Activated CD4-positive, CD25-positive, alpha-beta regulatory T cell treated with anti-CD3 and anti-CD28 coated beads, Interleukin-2, amount 50 U/mL, for 72 hours (primary cell): ENCODE measurements at places on chromosomes 6 and 20.

DNA sequence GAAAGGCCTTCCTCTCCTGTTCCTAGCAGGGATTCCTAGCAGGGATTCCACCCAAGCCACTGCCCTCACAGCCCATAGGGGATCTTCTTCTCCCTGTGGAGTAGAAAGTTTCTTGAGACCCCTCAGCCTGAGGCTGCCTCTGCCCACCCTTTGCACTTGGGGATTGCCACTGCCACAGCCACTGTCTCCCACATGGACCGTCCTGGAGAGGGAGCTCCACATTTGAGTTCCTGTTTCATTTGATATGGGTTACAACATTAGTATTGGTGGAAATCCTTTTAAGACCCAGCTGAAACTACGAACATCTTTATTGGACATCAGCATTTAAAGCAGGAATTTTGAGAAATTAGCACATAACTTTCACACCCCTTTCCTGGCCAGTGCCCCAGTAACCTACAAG, 25.6 kb downstream of the HLA-G start:
- no peak for DNase-seq

GRCh38 chr6:38168126-38168525, 348.6 kb downstream of the ZFAND3 start:
- DNase-seq = no peak

- DNase-seq = no peak
Measured at GRCh38 chr6:165659945-165660856, 2.8 kb downstream of the PDE10A start.

GRCh38 chr20:61436667-61437279, 184.7 kb downstream of the CDH4 start:
- DNase-seq = no peak

GRCh38 chr6:144185133-144185836, 35.0 kb downstream of the STX11 start:
- no peak for DNase-seq

DNA sequence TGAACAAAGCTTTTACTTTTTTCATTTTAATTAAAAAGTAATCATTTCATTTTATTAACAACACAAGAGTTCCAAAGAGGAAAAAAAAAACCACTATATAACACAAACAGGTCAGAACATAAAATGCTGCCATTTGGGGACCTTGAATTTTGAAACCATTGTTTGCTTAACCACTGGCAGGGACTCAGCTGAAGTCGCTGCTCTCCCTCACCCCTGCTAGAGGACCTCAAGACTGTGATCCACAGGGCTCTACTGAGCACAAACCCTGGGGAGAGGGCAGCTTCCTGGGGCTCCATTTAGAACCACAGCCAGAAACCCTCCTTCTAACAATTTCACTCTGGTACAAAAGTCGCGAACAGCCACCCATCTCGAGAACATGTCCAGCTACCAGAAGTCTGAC, 28.8 kb downstream of the NCOA5 start:
- DNase-seq = no peak

GRCh38 chr6:1708122-1708521, 98.4 kb downstream of the FOXC1 start:
- DNase-seq = no peak

- peak; percentile 30 for DNase-seq
Measured at GRCh38 chr6:166413491-166413951, 30.8 kb upstream of the MPC1 start.

DNA sequence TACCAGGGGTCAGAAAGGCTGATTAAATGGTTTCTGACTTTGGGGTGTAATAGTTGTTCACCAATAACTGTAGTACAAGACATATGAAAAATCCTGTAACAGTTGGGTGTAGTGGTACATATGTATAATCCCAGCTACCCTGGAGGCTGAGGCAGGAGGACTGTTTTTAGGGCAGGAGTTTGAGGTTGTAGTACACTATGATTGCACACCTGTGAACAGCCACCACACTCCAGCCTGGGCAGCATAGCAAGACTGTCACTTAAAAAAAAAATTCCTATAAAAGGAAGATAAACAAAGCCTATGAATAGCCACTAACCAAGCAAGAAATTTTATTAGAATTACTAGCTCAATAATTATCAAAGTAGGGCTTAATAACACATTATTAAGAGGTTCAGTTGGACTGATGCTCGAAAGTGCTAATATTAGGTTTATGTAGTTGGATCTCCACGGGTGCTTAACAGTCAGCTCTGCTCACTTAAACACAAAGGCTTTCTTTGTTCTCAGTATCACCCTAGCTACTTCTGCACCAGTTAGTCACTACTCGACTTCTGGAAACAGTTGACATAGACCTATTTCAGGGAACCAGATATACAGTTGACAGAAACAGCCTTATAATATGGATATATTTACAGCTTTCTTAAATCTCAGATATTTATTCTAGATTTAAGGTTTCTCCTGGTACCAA, 113.0 kb downstream of the MTFR2 start:
- DNase-seq = no peak

DNA sequence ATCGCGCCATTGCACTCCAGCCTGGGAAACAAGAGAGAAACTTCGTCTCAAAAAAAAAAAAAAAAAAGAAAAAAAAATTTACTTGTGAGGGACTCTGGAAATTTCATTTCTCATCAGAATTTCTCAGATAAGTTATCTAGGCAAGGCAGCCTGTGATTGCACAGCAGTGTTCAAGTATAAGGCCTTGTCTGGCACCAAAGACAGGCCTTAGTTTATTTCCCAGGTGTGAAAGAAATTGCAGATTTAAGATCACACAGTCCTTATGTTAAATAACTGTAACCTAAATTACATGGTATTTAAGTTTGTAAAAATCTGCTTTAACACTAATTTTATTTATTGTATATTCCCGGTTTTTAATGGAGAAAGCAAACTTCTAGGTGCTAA, 34.8 kb downstream of the HFE start:
- DNase-seq = no peak

- DNase-seq = peak; percentile 56
Measured at GRCh38 chr20:35767683-35768481, 3.9 kb upstream of the PHF20 start.

- DNase-seq = no peak
Measured at GRCh38 chr6:125346926-125347563, 45.3 kb upstream of the HDDC2 start.

GRCh38 chr6:166643891-166644590, 17.0 kb upstream of the RPS6KA2 start:
- no peak for DNase-seq

DNA sequence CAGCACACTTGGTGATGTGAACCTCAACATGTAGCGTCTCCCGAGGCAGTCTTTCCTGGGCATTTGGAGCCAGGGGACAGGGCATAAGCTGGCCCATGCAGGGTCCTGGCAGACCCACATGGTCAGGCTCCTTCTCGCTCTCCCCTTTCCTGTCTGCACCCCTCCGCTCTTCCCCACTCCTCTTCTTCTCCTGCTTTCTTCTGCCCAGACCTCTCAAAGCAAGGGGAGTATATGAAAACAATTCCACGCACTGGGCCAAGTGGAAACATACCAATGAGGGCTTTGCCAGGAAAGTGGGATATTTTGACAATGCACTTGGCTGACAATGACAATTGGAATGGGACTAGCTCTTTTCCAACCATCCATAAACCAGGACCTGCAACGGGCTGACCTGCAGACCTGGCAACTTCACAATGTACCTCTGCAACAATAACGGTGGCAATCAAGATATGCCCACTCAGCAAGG, 58.9 kb upstream of the TRAF3IP2 start:
- no peak for DNase-seq

- peak; percentile 51 for DNase-seq
Measured at GRCh38 chr20:36836591-36837269, 39.2 kb upstream of the TLDC2 start.

DNA sequence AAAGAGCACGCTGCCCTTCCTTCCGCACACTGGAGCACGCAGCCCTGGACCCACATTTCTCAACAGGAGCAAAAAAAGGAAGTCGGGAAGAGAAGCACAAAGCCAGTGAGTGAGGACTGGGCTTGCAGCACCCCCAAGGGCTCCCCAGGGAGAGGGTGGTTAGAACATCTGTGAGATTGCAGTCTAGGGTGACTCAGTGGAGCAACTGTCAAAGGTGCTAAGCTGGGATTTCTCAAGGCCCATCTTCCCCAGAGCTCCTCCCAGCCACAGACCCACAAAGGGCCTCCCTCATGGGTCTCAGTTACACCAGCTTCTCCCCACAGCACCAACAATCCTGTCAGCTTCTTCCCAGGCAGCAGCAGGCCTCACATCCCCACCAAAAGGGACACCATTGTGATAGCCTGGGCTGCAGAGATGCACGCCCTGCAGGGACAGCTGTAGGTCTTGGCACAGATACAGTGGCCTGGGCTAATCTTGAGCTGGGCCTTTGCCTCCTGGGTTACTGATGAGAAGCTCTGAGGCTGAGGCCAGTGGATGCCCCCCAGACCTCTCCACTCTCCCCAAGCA, 39.6 kb upstream of the CD93 start:
- no peak for DNase-seq

- no peak for DNase-seq
Measured at GRCh38 chr6:105951322-105951721, 134.8 kb upstream of the PRDM1 start.

GRCh38 chr6:53986721-53987521, 124.3 kb upstream of the MLIP start:
- no peak for DNase-seq

- DNase-seq = no peak
Measured at GRCh38 chr20:46580613-46581205, 30.3 kb upstream of the OCSTAMP start.

GRCh38 chr6:225121-225721, 67.1 kb upstream of the DUSP22 start:
- peak; percentile 69 for DNase-seq

DNA sequence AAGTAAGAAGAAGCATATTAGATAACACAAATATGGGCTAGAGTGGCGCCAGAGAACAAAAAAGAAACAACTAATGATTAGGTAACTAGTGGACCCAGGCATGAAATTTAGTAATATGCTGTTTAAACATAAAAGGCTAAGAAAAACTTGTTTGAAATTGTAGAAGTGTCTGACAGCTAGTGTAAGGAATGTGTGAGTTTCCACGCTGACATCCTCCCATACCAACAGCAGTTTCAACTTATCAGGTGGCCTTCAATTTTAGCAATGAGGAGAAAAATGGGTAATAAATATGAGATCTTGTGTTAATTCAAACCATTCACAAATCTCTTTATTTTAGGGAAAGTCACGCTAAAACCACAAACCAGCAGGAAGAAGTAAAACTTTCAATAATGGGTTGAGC, 440.2 kb upstream of the FLRT3 start:
- DNase-seq = no peak

DNA sequence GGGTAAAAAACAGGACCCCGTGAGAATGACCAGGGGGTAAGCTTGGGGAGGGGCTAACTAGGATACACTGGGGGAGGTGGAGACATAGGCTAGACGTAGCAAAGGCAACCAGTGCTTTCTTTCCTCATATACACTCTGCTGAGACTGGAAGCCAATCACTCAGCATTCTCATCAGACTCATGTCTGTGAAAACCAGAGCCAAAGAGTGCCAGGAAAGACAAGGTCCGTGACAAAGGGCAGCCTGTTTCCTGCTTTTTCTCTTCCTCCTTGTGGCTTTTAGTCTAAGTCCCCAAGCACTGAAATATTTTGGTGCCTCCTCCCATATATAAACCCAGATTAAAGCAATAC, 97.9 kb upstream of the NEDD9 start:
- DNase-seq = no peak

GRCh38 chr20:8780915-8781314, 288.0 kb upstream of the PLCB4 start:
- no peak for DNase-seq

DNA sequence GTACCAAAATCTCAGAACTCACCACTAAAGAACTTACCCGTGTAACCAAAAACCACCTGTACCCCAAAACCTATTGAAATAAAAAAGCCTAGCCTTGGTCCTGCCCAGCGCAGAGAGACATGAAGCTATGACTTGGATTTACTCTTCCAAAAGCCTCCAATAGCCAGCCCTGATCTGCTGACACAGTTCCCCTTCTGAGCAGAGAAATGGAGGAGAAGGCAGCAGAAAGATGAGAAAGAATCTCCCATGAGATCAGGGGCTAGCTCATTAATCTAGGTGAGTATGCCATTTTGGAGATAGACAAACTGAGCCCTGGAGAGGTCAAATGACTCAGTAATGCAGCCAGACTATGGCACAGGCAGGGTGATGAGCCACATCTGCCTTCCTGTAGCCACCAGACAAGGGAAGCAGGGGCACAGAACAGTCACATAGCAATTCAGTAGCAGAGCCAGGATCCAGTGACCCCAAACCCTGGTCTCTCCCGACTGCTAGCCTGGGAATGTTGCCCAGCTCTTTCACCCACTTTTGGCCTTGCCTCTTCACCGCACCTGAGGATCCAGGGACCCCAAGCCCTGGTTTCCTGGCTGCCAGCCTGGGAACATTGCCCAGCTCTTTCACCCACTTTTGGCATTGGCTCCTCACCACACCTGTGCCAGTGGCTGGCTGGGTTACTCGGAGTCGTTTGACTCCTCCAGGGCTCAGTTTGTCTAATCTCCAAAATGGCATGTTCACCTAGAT, 7.2 kb upstream of the SDCBP2 start:
- DNase-seq = no peak

DNA sequence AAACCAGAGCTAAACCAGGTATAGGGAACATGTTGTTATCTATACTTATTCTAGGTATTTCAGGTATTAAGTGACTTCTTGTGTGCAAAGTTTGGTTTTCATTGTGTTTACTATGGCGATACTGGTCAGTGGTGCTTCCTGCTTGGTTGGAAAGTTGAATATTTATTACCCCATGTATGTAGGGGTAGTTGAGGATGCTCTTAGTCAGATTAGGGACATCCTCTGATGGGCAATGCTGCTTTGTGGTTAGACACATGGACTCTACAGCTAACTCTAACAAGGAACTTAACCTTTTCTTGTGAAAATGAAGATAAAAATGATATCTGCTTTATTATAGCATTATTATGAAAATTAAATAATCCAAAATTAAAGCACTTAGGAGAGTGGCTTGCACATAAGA, 44.1 kb upstream of the ENPP1 start:
- DNase-seq = no peak

GRCh38 chr20:23244156-23244915, 106.3 kb upstream of the NXT1 start:
- no peak for DNase-seq

DNA sequence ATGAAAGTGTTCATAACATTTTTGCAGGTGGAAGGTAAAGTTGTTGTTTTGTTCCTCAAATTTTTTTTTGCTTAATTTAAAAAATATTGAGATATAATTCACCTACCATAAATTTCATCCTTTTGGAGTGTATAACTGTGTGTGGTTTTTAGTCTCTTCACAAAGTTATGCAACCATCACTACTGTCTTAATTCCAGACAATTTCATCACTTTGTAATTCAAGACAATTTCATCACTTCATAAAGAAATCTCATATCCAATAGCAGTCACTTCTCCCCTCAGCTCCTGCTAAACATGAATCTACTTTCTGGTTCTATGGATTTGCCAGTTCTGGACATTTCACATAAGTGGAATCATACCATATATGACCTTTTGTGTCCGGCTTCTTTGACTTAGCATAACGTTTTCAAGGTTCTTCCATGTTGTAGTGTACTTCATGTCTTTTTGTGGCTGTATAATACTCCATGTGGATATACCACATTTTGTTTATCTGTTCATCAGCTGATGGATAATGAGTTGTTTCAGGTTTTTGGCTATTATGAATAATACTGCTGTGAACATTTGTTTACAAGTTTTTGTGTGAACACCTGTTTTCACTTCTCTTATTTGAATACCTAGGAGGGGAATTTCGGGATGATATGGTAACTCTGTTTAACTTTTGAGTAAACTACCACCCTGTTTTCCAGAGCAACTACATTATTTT, 18.8 kb downstream of the ZFAND3 start:
- no peak for DNase-seq
